Hematopoietic multipotent progenitor cell treated with erythropoietin and hydrocortisone succinate and interleukin-3 and kit ligand, for 17 days (in vitro differentiated cells): ENCODE measurements at places on chromosomes 12 and 14.

DNA sequence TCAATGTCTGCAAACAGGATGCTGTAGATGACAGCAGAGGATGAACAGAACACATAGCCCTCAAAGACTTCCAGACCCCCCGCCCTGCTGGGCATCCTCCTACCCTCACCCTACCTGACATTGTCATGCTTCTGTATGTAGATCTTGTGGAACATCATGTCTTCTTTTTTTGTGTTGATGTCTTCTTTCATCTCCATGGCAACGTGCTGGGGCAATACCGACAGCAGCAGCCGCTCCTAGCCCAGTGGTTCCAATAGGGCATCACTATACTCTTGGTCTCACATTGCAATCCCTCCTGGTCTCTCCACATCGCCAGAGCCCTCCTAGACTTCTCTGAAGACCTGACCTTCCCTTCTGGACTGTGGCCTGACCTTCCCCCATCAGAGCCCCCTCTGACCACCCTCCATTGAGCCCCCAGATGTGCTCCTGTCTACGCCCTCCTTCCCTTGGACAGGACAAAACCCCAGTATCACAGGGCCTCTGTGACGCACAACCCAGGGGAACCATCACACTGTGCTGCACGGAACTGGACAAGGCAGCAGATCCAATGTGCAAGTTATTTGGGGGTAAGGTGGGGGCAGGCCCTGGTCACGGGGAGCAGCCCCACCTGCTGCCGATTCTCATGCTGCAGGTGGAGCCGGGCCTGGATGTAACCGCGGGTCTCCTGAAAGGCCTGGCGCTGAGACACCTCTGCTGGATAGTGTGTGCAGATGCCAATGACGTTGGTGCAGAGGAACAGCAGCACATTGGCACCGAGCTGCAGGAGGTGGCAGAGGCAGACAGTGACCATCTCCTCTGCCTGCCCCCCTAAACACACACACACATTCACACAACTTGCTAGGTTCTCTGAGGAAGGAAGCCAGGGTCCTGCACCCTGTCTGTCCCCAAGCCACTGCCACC is 11.1 kb downstream of the ADCY6 start:
- no peak for DNase-seq

DNA sequence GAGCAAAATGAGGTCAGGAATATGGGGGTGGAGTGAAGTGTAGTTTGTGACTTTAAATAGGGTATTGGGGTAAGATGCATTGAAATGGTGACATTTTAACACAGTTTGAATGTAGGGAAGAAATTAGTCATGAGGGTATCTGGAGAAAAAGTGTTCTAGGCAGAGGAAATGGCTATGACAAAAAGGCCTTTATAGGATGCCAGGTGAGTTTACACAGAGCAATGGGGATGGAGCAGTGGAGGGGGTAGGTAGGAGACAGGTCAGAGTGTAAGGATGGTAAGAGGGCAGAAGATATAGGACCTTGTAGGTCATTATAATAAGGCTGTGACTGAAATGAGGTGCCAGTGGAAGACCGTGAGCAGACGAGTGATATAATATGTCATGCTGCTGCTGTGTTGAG is 30.4 kb downstream of the HEATR5A start:
- no peak for DNase-seq

DNA sequence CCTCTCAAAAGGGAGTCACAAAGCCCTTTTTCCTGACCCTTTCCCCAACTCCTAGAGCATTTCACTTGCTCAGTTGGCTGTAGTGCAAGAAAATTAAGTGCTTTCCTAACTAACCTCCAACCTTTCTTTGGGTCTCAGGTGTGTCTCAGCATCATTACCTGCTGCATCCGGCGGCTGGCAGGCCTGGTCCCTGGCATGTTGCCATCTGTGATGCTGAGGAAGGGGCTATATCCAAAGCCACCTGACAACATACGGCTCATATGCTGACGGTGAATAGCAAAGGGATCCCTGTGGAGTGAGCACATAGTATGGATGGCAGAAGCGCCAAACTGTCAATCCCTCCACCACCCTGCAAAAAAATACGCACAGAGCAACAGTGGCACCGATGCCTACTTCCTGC is 1.2 kb downstream of the MLF2 start:
- DNase-seq, result no peak

DNA sequence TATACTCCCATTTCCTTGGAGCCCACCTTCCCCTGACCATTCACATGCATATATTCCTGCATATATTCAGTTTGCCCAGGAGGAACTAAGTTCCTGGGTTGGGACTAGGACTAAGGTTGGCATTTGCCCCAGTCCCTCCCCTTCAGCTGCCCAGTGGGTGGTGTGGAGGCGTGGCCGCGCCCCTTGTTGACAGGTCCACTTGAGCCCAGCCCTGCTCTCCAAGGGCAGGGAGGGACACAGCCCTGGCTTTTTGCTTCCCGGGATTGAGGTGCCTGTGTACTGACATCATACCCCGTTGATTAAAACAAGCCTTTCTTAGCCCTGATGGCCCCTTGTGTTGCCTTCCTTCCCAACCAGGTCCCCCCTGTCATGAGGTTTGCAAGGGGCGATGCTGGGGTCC is 7.3 kb downstream of the ERBB3 start:
- no peak for DNase-seq

DNA sequence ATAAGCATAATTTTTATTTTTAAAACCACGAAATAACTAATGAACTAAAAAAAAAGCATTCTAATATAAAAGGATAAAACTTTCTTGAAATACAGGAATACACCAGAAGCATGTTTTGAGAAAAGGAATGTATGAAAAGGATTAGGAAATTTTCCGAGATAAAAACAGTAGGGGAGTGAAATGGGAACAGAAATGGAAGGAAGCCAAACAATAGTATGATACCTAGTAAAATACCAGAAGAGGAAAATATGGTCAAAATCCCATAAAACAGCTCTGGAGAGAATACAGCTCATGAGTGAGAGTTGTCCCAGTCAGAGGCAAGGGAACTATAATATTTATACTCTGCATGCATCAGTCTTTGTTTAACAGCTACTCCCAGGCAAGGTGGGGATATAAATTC is 1016.2 kb downstream of the SLC6A15 start:
- DNase-seq, result no peak

- no peak for DNase-seq
Measured at GRCh38 chr12:16472631-16473030, 125.2 kb downstream of the MGST1 start.

DNA sequence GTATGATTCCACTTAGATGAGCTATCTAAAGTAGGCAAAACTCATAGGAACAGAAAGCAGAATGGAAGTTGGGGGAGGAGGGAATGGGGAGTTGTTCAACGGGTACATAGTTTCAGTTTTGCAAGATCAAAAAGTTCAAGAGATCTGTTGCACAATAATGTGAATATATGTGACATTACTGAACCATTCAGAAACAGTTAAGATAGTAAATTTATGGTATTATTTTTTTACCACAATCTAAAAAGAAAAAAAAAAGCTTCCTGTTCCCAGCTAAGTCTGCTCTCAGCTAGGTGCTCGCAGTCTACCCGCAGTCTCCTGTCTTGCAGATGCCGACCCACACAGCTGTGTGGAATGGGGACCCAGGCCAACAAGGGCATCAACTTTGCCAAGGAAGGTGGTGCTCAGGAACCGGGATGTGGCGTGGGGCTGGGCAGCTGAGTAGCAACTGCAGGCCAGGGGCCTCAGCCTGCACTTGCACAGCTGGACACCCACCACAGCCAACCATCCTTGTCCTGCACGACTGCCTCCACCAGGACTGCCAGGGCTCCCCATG is 15.3 kb upstream of the ANO6 start:
- DNase-seq, result no peak

DNA sequence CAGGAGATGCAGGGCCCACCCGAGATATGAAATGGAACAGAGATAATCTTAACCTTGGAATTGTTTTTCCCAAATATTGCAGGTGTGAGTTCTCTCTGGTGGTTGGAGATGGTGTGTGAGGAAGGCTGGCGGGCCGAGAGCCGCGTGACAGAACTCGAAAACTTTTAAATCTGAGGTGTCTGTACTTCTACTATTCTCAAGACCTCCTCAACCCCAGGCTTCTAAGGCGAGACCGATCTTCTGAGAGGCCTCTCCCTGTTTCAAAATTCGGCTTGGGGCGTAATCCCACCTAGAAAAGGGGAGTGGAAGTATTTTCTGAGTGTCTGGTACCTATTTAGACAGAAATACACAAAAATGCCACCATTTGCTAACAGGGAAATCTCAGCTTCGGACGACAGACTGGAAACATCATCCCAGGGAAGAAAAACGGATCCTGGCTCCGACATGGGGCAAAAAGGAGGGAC is 611 bp downstream of the SARNP start:
- DNase-seq, result peak; percentile 25

- no peak for DNase-seq
Measured at GRCh38 chr14:74619672-74620131, 7.7 kb upstream of the LTBP2 start.

GRCh38 chr14:94117856-94118255 is 7.3 kb downstream of the IFI27 start:
- DNase-seq, result no peak

GRCh38 chr14:69999261-69999674 is 120.1 kb downstream of the SMOC1 start:
- DNase-seq, result no peak

DNA sequence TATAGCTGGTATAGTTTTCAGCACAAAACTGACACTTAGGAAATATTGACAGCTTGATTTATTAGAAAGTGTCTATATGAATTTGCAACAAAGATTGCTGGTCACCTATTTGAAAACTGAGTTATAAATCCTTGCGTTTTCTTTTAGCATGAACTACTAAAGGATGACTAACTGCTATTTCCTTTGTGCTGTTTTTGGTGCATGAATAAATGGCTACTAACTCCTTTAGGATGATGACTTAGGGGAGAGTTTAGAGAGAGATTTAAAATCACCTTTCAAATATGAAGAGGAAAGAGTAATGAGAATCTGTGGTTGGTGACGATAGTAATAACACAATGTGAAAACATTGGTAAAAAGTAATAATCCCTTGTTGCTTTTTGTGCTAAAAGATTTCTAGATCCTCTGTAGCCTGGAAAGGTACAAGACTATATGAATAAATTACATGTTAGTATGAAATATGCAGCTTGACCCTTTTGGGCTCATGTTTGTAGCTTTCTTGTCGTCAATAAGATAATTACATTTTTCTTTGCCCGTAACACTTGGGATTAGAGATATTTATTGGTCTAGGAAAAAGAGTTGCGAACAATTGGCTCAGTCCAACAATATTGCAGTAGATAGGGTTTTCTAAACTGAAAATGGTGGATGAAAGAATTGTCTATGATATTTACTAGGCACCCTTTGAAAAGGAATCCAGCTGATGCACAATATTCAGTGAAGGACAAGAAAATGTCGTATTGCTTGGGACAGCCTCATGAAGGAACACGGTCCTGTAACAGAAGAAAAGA is 453.0 kb downstream of the ADAMTS20 start:
- no peak for DNase-seq

DNA sequence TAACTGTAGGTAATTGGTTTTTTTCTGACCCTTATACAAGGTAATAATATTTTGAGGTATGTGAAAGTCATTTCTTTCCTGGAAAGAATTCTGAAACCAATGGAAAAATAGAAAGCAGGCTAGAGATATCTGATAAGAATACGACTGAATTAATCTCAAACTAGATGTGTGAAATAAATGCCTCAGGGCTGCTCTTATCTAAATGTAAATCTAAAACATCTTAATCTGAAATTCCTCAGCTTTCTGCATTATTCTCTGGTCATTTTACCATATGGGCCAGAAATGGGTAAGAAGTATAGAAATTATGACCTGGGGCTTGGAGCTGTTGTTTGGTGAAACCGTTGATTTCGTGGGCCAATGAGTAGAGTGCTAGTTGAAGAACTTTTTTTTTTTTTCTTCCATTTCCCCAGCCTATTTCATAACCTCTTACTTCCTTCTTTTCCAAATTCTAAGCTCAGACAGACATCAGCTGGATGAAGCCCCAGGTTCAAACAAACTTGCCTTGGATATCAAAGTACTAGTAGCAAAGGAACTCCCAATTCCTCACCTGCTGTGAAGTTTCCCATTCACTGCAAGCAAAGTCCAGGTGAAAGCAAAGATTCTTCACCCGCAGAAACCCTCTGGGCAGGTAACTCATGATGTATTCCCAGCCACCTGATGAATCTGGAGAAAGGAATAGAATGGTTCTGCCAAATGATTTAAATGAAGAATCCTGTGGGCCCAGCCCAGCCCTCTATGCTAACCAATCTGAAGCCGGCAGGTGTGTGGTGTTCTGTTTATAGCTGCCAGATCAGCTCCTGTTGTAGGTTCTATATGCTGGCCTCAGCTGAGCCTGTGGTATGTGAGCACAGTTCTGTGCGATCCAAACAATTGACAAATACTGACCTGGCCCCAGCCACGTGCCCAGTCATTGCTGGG is 9.7 kb upstream of the FOS start:
- DNase-seq, result no peak

- peak; percentile 9 for DNase-seq
Measured at GRCh38 chr14:61662437-61663311, 32.6 kb upstream of the HIF1A start.

- no peak for DNase-seq
Measured at GRCh38 chr12:98591209-98591608, 2.3 kb upstream of the SLC25A3 start.

DNA sequence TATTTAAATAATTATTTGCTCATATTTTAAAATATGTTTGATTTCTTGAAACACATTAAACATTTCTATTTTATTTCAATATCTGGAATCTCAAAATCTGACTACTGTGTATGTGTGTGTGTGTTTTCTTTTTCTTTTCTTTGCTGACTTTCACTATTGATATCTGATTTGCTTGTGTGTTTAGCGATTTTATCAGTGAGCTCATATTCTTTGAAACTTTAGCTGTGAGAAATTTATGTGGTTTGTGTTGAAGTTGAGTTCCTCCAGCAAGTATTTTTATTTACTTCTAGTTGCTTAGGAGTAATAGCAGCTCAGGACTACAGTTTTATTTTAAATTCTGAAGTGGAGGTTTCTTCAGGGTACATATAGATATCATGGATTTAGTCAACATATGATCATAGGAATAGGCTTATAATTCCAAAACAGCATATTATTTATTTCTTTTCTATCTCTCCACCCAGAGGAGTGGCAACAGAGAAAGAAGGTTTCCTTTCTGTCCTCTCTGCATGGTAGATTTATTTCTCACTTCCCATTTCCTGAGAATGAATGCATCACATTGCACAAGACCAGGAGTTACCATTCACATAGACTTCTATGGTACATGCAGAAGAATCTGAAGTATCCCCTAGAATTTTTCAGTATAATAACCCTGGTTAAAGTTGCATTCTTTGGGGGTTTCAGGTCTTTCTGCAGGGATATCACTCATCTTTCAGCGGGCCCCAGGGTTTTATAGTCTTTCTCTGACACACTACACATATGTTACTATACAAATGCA is 60.5 kb downstream of the PTPRQ start:
- DNase-seq, result no peak

- no peak for DNase-seq
Measured at GRCh38 chr12:108690542-108691174, 40.7 kb downstream of the CORO1C start.

DNA sequence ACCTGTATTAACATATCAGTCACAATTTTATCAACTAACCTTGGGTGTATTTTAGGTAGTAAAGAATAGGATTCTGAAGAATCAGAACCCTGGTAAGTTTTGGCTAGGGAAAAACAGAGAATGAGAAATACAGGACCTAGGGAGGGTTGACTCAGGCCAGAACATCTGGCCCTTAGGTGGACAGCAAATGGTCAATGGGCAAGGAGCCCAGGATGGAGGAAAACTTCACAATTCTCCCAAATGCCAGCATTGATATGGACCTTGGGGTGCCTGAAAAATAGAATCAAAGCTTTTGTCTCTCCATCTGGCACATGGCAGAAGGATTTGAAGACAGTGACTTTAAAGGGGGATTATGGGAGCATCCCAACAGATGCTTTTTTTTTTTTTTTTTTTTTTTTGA is 32.7 kb upstream of the PRPF39 start:
- DNase-seq, result no peak
